Fibroblast of the conjunctiva (primary cell): ENCODE measurements at places on chromosomes 7 and 10.

- no peak for DNase-seq
Observed at GRCh38 chr10:91700273-91700672, 67.4 kb upstream of the PPP1R3C start.

GRCh38 chr10:23493711-23494110, 54.8 kb downstream of the OTUD1 start:
- DNase-seq, result no peak

GRCh38 chr10:132259702-132260482, 47.9 kb downstream of the STK32C start:
- DNase-seq, result no peak

DNA sequence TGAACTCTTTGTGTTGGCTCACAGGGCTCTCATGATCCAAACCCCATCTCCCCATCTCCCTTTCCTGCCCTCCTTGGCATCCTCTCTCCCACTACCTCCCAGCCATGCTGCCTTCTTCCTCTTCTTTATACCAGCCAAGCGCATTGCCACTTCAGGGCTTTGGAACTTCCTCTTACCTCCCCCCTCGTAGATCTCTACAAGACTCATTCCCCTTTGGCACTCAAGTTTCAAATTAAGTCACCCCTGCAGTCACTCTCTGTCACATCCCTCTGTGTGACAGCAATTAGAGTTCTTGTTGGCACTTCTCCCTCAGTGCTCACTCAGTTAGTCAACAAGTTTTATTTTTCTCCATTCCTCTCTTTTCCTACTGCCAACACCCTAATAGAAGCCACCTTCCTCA, 20.8 kb upstream of the NRP1 start:
- no peak for DNase-seq

DNA sequence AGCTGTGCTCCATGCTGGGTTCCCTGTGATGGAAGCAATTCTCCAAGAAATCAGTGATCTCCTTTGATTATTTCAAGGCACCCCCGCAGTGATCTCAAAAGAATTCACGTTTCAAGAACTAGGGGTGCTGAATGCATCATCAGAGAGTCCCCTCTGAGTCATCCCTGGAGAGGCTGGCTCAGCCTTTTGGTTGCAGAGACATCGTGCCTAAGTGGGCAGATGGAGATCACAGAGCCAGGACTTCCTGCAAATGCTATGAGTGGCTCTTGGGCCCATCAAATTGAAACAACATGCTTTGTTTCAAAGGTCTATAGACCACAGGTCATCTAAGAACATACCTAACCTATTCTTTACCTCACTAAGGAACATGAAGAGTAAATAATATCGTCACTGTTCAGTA, 41.5 kb upstream of the PLEKHA1 start:
- DNase-seq, result no peak

- DNase-seq, result no peak
Observed at GRCh38 chr10:8396675-8397074, 342.2 kb downstream of the GATA3 start.

DNA sequence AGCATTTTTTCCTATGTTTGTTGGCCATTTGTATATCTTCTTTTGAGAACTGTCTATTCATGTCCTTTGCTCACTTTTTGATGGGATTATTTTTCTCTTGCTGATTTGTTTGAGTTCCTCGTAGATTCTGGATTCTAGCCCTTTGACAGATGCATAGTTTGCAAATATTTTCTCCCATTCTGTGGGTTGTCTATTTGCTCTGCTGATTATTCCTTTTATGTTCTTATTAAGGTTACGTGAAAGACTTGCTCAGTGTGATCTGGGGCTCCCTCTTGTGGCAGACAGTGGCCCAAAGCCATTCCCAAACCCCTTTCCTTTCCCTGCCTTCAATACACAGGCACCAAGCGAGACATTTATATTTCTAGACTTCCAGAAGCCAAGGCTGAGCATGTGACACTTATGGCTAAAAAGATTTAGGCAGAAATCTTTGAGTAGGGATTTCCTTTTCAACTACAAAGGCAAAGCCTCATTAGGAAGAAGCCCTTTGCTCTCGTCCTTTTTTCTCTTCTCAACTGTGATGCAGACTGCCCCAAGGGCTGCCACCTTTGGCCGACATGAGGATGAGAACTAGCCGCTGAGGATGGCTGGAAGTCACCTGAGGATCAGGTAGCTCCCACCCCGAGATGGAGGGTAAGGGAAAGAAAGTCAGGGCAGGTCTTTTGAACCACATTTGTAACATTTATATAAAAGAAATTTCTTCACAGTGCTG, 23.6 kb downstream of the ST8SIA6 start:
- peak; percentile 67 for DNase-seq

GRCh38 chr10:28853195-28853594, 175.9 kb downstream of the BAMBI start:
- DNase-seq, result no peak

DNA sequence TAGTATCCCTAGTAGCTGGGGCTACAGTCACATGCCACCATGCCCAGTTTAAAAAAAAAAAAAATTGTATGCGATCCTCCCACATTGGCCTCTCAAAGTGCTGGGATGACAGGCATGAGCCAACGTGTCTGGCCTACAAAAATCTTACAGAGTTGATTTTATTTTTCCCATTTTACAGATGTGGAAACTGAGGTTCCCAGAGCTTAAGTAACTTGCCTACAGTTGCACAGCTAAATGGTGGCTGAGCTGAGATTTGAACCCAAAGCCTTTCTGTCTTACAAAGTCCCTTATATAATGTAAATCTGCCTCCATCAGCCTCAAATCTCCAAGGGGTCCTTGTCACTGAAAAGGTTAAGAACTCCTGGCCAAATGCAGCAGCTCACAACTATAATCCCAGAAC, 24.6 kb upstream of the LIMK1 start:
- DNase-seq, result no peak

DNA sequence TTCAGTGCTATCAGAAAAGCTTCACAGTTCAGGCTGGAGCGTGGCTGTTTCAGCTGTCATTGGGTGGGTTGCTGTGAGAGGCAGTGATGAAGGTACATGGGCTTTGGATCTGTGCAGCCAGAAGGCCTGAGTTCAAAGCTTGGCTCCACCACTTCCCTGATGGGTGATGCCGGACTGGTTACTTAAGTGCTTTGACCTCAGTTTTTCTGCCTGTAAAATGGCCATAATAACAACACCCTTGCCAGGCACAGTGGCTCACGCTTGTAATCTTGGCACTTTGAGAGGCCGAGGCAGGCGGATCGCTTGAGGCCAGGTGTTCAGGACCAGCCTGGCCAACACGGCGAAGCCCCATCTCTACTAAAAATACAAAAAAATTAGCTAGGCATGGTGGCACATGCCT, 10.4 kb upstream of the IFT22 start:
- no peak for DNase-seq

DNA sequence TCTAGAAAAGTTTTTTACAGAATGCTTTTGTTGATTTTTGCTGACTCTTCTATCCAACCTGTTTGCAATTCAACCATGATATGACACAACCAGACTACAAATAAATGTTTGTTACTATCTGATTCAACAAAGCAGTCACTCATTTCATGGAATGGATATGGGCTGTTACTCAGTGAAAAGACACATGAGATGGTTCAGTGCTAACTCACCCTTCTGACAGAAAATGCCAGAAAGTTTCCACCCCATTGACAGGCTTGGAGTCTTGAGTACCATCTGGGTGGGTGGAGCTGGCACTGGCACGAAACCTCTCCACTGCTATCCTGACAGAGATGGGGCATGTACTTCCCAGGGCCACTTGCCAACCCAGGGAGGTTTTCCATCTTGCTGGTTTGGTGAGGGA, 39.5 kb downstream of the RBM28 start:
- DNase-seq, result no peak

DNA sequence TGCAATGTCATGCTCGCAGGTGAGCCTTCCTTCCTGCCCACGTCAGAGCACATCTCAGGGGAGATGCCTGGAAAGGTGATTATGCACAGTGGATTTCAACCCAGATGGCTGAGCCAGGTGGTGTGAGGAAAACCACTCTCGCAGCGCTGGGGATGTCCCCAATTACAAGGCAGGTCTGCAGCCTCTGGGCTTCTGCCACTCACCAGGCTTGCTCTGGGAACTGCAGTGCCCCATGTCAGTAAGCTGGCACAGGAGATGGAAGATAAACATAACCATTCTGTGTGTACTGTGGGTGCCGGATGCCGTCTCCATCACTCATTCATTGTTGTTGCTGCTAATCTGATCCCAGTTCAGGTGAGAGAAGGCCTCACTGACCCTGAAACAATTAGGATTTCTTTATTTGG, 222.9 kb upstream of the PITRM1 start:
- DNase-seq, result no peak

GRCh38 chr10:58637352-58637751, 124.7 kb downstream of the BICC1 start:
- DNase-seq, result no peak

GRCh38 chr7:87231258-87231657, 11.7 kb upstream of the TMEM243 start:
- no peak for DNase-seq

DNA sequence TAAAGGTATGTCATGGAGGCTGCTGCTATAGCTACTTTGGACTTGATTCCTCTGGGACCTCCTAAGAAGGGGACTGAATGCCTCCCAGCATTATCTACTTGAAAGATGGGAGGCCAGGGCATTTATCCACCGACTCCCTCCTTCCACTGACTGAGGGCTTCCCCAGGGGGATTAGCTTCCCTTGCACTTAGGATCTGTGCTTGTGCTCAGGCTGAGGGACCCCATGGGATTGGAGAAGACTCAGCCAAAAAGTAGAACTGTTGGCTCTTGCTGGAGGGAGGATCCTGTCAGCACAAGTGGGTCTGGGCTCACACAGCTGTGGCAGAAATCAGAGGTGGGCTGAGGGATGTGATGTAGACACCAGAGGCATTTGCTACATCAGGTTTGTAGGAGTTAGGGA, 81.5 kb upstream of the SYPL1 start:
- DNase-seq, result no peak

DNA sequence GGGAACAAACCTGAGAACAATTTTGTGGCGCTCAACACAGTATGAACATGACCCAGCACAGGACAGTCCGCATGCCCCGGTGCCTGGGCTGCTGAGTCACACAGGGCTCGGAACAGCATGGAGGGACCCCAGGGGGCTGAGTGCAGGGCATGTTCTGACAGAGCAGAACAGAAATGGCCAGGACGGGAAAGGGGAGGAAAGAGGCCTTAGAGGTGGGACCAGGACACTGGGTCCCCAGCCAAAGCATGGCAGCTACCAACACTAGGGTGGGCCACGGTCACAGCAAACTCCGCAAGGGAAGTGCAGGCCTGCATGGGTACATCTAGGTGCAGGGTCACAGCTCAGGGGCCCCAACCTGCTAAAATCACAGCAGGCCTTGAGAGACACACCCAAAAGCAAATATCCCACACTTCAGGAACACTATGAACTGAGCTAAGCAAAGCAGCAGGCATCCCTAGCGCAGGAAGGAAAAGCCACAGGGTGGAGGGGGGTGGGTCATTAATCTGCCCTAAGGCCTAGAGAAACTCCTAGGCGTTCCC, 5.6 kb downstream of the IMPDH1 start:
- no peak for DNase-seq

DNA sequence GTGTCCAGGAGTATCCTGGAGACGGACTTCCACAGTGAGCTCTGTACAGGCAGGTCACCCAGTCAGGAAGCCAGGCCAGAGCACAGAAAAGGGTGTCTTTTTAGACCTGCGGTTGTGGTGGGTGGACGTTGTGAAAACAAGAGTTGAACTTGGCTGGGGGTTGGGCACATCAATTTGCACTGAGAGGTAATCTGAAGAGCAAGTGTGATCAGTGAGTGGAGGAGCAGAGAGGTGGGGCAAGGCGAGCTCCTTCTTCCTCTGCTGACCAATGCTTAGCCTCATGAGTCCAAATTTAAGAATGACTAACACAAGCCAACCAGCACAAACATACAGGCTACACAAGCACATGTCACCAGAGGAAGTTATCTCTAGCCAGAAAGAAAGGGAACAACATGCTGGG, 310.8 kb downstream of the TCERG1L start:
- DNase-seq, result no peak

DNA sequence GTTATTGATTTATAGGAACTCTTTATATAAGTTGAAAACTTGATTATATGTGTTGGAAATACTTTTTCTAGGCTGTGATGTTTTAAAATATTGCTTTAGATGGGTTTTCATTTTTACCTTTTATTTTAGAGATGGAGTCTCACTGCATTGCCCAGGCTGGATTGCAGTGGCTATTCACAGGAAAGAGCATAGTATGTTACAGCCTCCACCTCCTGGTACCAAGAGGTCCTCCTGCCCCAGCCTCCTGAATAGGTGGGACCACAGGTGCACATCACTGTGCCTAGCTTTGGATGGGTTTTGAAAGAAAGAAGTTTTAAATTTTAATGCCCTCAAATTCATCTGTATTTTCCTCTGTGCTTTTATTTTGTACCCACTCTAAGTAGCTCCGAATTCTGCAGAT, 105.4 kb downstream of the TCF7L2 start:
- DNase-seq, result no peak

DNA sequence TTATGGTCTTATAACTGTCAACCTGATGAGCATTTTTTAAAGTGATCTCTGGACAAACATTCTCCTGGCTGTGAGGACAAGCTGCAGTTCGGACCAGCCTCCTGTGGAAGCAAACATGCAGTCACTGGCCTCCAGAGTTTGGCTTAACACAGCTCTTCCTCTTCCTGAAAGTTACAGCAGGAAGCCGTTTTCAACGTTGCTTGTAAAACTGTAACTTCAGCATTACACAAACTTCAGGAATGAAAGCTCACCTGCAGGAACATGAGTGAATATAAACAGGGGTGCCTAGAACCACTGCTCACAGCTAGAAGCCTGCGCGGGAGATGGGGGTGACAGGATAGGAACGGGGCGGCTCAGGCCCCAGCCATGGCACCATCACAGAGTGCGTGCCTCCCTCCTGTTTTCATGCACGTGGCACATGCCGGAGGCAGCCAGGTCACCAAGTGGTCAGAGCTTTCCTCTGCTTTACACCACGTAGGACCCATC, 292.9 kb upstream of the PITRM1 start:
- no peak for DNase-seq

GRCh38 chr7:88888684-88889083, 93.1 kb upstream of the TEX47 start:
- DNase-seq, result no peak

- no peak for DNase-seq
Observed at GRCh38 chr7:2602406-2603043, 29.3 kb upstream of the TTYH3 start.

GRCh38 chr10:71083716-71083975, 128.7 kb upstream of the UNC5B start:
- no peak for DNase-seq

- no peak for DNase-seq
Observed at GRCh38 chr10:5046410-5046809, 42.8 kb upstream of the AKR1C2 start.

DNA sequence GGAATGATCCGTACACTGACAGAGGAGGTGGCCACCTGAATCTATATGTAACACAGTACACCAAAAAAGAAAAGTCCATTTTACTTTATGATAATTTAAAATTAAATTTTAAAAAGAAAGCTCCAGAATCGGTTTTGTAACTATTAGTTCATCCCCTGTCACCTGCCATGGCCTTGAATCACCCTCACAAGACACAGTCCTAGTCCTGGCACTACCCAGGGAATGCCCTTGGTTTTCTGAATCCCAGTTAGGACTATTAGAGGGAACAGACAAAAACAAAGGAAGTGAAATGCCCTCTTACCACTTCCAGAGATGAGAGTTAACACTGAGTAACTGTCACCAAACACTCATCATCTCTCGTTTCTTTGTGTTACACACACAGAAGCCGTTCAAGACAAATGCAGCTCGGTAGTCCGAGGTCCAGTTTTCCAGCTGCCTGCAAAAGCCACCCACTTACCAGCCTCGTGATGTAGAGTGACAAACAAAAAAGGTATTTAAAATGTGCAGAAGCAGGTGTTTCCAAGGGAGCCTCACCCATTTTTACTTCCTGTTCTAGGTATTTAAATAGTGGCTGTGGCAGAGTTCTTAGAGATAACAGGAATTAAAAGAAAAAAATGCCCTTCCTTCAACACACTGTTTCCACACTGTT, 6.1 kb downstream of the PTPRN2 start:
- no peak for DNase-seq
